ENCODE measurements at places on chromosomes 16 and 17.
A peak's percentile ranks its signal among the peaks of the same experiment; 100 is the strongest.

- no peak for DNase-seq
Observed at GRCh38 chr17:82668631-82669099, 20.4 kb upstream of the WDR45B start.

DNA sequence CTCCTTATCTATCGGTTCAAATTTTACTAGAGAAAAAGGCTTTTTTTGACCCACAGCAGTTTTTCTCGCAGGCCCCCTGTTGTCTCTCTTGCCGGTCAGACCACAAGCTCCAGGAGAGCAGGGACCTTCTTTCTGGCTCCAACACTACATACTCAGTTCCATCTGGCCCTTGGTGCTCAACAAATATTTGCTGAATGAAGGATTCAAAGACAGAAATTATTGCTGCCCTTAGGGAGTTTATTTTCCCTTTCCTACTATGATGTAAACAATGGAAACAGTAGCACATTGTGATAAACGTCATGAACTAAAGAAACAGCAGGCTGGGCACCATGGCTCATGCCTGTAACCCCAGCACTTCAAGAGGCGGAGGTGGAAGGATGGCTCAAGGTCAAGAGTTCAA is 59.0 kb upstream of the ATP2A3 start:
- no peak for DNase-seq

DNA sequence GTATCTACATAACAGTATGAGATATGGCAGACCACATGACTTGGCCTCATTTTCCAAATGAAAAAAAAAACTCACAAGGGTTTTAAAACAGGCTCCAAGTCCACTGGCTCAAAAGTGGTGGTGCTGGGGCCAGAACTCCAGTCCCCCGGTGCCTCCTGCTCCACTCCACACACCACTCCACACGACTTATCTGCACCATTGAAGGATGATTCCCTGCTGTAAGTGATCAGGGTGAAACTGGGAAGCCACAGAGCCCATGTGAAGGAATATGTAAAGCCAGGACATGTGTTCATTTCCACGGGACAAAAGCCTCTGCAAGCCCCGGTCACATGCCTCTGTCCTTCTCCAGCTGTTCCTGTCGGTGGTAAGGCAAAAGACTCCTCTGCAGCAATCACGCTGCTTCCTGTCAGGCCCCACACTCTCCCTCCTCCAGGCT is 97.2 kb downstream of the ZNF18 start:
- DNase-seq, result no peak

DNA sequence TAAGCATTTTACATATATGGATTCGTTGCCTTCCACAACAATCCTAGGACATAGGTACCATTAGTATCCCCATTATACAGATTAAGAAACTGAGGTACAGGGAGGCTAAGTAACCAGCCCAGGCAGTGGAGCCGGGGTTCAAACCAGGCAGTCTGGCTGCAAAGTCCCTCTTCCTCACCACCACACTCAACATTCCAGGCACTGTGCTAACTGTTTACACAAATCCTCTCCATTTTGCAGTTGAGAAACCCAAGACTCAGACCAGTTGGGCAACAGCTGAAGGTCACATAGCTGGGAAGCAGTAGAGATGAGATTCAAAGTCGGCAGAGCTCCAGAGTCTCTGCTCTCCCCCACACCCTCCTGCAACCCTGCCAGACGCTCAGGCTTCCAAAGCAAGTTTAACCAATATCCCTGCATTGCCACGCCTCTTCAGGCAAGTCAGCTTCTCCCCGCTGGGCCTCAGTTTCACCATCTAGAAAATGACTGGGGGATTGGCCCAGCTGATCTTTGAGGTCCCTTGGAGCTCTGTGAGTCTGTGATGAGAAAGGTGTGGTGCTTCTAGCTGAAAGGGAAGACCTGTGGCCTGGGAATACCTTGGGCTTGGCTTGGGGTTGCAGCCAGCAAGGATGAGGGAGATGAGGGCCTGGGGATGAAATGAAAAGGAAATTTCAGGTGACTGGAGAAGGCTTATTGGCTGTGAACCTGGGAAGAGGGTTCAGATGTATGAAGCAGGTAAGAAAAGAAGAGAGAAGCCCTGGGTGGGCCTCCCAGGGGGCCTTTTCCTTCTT is 14.0 kb downstream of the CCR7 start:
- DNase-seq, result no peak

DNA sequence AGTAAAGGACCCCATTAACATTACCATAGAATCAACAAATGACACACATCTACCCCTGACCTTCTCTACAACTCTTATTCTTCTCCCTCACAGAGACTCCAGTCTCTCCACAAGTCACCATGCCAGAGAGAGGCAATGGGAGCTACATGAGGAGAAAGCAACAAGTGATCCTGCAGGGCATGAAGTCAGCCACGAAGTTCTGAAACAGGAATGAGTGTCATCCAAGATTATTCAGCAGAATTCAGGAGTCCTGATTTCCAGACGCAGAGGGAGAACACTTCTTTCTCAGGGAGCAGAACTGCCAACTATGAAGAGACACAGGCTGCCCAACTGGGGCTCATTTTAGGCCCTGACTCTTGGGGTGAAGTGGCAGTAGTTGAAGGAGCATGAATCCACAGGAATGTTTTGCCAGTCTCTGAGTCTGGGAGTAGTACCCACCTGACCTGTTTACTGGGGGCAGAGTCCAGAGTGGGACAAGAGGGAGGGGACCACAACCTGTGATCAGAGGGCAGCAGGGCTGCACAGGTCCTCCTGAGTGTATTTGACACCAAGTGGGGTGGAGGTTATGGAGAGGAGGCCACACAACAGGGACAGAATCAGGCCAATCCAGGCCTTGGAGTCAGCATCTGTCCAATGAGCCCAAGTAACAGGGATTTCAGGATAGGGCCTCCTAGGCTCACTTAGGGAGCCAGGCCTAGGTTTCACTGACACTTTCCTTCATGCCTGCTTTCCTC is 2.4 kb upstream of the MTMR4 start:
- DNase-seq, result no peak

- DNase-seq, result peak; percentile 14
Observed at GRCh38 chr16:10660950-10661635, 33.6 kb downstream of the TEKT5 start.

- DNase-seq, result peak; percentile 11
Observed at GRCh38 chr17:56678249-56679114, 85.0 kb downstream of the NOG start.

DNA sequence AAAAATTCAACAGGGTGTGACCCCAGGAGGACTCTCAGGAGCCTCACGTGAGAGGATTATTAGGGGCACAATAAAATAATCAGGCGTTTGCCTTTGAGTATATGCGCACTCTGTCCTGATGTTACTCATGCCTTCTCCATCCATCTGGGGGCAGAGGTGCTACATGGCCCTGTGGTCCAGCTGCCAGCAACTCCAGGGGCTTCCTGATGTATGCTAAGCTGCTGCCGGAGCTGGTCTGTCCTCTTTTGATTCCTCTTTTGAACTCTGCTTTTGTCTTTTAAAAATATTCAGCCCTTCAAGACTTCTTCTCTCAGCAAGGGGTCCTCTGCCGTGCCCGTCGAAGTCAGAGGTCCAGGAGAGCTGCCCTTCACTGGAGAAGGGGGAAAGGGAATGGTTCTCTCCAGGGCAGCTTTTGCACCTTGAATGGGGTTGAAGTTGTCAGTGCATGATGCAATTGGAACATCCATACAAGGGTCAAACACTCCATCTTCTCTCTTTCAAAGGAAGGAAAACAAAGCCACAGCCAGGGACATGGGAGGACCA is 431.4 kb downstream of the SHISA9 start:
- DNase-seq, result peak; percentile 17

DNA sequence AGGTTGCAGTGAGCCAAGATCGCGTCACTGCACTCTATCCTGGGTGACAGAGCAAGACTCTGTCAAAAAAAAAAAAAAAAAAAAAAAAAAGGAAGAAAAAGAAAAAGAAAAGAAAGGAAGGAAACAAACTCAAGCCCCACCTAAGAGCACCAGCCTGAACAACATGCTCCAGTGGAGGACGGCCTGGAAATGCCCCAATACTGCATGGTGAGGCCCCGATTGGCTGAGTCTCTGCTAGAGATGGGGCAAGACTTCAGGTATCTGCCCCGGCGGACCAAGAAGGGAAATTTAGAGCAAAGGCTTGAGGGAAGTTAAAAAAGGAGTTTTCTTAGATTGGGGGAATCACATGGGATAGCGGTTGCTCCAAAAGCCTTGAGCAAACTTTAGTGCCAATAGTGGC is 10.4 kb upstream of the ZNF652 start:
- no peak for DNase-seq

- DNase-seq, result no peak
Observed at GRCh38 chr17:281365-281999, 71.1 kb downstream of the RPH3AL start.

GRCh38 chr17:49727380-49727779 is 19.6 kb upstream of the SLC35B1 start:
- DNase-seq, result no peak

- peak; percentile 61 for DNase-seq
Observed at GRCh38 chr16:71526111-71526631, at the start of gene CHST4. Gene CHST4, plus strand, starts transcription at chr16:71526426. Its CDS starts 10,252 bp downstream, at chr16:71536678.

DNA sequence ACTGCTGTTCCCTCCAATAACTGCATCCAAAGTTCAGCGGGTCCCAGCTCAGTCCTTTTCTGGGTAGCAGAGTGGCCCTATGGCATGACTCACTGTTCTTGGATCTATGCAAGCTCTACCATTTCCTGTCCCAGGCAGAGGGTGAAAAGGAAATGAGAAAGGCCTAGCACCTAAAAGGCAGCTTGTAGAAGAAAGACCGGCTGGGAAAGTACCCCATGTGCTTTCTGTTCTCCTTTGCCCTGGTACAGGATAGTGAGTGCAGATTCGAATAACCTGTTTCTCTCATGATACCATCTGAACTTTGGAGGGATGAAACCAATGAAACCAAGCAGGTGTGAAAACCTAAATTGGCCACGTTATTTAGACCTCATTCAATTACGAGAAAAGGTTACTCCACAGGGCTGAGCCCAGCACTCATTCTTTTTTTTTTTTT is 12.7 kb upstream of the HASPIN start:
- DNase-seq, result no peak

GRCh38 chr17:64496348-64496785 is 487 bp downstream of the POLG2 start:
- no peak for DNase-seq

DNA sequence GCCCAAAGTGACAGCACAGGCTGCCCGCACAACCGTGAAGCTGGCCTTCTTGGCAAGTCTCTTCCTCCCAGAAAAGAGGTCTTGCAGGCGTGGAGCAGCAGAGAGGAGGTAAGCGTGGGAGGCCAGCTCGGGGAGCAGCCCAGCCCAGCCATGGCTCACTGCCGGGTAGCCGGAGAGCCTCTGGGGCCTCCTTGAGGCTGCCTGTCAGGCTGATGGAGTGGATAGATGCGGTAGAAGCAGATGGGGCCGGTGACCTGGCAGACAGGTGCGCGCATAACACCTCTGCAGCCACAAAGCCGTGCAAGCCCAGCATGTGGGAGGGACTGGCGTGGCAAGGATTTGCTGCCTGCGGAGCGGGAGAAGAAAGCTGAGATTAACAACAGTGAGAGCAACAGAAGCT is 17.1 kb upstream of the DOK4 start:
- peak; percentile 74 for DNase-seq

DNA sequence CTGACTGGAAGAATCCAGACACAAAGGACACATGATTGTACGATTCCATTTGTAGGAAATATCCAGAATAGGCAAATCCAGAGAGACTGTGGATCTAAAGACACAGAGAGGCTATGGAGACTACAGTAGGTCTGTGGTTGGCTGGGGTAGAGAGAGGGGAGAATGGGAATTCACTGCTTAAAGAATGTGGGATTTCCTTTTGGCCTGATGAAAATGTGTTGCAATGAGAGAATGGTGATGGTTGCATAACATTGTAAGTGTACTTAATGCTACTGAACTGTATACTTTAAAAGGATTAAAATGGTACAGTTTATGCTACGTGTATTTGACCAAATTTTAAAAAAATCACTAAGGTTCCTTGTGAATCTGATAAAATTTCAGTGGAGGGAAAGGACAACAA is 62.1 kb downstream of the GPRC5B start:
- DNase-seq, result no peak

- peak; percentile 1 for DNase-seq
Observed at GRCh38 chr17:78817123-78817522, 23.5 kb downstream of the USP36 start.

DNA sequence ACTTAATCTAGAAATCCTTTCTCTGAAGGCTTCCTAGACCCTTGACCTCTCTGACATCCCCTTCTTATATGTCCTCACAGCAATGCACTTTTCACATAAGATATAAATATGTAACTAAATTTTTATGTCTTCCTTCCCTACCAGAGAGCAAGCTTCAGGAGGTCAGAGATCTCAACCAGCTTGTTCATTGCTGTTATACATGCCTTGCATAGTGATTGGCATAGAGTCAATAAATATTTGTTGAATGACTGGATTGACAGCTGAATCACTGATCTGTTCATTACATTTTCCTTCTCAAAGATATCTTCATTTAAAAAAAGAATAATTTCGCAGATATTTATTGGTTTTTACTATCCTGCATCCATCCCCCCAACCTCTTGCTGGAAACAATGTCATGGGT is 29.5 kb downstream of the HYDIN start:
- no peak for DNase-seq

DNA sequence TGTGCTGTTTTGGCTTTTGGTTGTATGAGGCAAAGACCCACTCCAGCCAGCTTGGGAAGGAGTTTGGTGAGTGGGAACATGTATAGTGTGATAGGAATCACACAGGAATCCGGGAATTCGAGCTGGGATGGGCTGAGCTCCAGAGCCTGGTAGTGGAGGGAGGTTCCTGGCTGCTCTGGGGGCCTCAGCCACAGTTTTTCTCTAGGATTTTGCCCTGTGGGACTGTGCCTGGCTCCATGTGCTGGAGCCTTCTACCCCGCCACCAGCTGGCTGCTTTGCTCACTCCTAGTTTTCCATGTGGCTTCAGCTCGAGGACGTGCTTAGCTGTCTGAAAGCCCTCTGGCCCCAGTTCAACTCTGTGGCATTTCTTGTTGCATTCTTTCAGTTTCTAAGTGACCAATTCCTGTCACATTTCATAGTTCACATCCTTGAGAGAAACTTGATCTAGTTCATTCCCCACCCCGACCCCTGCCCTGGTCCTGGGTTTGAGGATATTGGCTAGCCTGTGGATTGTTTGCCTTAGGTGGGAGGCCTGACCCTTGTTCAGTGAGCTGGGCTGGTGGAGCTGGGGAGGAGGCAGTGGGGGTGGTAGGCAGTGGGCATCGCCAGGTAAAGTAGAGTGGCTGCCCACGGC is 5.0 kb downstream of the SEC14L1 start:
- DNase-seq, result peak; percentile 25

DNA sequence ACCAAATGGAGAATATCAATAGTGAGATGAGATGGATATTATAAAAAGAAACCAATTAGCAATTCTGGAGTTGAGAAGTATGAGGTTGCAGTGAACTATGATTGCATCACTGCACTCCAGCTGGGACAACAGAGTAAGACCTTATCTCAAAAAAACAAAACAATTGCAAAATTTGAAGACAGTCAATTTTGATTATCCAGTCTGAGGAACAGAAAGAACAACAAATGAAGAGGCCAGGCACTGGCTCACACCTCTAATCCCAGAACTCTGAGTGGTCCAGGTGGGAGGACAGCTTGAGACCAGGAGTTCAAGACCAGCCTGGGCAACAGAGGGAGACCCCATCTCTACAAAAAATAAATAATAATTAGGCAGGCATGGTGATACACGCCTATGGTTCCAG is 35.0 kb downstream of the USP32 start:
- no peak for DNase-seq

All from DMS79 treated with DMSO at 0.1 percent for 48 hours (cell line).